ENCODE measurements at places on chromosomes 4 and X.

DNA sequence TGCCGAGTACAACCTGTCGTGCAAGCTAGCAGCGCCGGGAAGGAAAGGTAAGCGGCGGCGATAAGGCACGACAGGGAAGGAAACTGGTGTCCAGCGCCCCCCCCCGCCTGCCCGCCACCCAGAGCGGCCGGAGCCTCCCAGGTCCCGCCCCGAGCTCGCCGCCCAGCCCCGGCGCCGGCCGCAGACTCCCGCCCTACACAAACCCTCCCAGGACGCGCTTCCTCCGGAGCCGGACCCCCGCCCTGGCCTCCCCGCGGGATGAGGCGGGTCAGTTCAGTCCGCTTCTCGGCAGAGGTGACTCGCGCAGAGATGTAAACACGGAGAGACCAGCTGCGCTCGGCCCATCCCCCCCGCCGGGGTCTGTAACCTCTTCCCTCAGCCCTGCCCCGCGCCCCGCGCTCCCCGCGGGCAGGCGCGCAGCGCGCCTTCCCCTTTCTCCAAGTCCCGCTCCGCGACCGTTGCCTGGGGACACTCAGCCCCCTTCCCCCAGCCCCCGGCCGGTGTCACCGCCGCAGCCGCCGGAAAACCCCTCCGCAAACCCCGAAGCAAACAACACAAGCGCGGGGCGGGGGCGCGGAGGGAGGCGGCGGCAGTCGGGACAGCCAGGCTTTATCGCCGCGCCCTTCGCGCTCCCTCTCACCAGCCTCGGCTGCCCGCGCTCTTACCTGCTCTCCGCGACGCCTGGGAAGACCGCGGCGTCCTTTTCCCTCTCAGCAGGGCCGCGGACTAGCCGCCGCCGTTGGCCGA, 543 bp downstream of the ELF2 start:
- DNase-seq: peak; percentile 88

GRCh38 chrX:41029332-41029731, 55.9 kb upstream of the USP9X start:
- no peak for DNase-seq

GRCh38 chrX:154329294-154329693, 33.7 kb downstream of the TKTL1 start:
- DNase-seq: no peak

GRCh38 chrX:5082705-5083104, 1146.0 kb downstream of the NLGN4X start:
- no peak for DNase-seq

DNA sequence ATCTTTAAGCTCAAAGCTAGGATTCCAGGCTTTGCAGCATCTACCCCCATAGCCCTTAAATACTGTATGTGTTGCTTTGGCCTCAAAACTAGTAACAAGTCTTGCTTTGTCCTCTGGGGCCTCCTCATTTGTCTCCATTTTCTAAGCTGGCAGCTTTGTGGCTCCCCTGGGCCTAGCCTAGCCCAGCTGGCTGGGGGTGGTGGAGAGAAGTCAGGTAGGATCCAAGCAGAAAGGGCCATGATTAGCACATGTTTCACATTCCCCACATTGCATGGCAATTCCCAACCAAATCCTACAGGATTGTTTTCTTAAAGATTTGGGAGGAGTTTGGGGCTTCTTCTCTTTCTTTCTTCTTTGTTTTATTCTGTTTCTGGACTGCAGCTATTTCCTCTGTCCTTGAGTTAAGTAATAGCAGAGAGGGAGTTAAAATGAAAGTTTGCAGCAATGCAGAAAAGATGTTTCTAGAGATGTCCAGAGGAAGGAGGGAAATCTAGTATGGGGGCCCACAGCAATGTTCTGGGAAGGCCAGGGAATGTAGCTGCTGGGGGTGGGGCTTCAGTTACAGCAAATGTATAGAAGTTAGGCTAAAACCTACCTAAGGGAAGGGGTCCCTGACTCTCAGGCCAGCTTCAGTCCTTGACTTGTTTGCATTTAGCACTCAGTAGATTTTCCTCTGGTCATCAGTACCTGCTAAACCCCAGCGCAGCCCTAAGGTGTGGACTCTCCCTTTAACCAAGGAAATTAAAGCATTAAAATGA, 92.1 kb downstream of the SHROOM4 start:
- DNase-seq: no peak

GRCh38 chr4:40227284-40227683, 30.5 kb downstream of the RHOH start:
- DNase-seq: no peak

GRCh38 chrX:105006103-105006502, 214.4 kb downstream of the TEX13A start:
- DNase-seq: no peak

DNA sequence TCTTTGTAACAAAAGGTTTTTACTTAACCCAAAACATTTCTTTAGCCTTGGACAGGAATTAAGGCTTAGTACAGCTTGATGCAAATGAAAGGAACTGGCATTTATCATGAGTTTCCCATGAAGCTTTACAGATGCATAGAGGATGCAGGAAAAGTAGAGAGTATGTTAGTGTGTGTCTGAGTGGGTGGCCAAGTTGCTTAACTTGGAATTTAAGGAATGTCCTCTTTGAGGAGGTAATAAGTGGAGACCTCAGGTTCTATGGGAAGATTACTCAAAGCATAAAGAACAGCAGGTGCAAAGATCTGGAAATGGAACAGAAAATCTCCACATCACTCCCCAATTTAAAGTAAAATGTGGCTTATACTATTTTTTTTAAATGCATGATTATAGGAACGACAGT, 457.9 kb downstream of the KCNIP4 start:
- no peak for DNase-seq

DNA sequence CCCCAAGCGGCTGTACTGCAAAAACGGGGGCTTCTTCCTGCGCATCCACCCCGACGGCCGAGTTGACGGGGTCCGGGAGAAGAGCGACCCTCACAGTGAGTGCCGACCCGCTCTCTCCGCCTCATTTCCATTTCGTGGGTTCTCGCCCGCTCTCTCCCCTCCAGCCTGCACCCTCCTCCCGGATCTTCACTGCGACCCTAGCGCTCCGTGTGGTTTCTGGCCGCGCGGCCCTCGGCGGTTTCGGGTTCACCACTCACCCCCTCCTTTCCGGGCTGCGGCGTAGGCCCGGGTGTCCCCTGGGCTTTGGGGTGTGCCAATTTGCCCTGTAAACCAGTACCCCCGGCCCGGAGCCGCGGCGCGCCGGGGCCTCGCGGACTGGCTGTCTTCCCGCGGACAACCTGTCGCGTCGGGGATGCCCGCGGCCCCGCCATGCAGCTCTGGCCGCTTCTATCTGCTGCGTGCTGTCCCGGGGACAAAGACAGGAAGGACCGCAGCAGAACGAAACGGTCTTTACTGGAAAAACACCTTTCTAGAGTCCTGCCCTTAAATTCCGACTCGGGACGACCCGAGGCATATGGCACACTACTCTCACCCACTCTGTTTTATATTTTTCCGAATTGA, 737 bp downstream of the FGF2 start:
- DNase-seq: peak; percentile 78

GRCh38 chr4:90444904-90445303, 317.7 kb downstream of the CCSER1 start:
- no peak for DNase-seq

DNA sequence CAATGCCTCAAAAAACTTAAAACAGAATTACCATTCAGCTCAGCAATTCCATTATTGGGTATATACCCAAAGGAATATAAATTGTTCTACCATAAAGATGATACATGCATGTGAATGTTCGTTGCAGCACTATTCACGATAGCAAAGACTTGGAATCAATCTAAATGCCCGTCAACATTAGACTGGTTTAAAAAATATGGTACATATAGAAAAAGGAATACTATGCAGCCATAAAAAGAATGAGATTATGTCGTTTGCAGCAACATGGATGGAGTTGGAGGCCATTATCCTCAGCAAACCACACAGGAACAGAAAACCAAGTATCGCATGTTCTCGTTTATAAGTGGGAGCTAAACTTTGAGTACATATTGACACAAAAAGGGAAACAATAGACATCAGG, 10.9 kb upstream of the SYNPO2 start:
- no peak for DNase-seq

DNA sequence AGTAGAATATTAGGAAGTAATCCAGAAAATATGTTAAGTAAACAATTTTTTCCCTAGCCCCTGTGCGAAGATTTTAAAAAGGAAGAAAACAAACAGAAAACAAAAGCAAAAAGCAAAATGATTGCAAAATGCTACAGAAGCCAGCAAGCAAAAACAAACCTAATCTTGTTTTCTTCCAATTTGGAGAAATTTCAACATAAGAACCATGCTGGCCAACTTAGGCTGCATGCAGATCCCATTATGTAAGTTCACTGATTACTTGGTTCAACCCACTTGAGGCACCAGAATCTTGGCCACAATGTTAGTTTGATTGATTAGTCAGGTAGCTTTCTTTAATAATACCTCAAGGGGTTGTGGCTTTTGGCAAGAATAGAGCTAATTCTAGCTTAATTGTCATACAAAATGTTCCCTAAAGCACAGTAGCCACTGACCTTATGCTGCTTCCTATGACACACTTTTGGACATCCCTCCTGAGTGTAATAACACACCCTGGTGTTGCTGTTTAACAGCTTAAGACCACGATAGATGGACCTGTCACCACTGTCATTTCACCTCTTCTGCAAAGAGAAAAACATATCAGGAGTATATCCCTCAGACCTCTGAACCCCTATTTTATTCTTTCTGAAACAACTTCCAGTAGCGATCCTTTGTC, 2342.1 kb downstream of the PCDH7 start:
- peak; percentile 63 for DNase-seq

- DNase-seq: peak; percentile 7
Measured at GRCh38 chrX:139720136-139720535, 12.2 kb upstream of the MCF2 start.

DNA sequence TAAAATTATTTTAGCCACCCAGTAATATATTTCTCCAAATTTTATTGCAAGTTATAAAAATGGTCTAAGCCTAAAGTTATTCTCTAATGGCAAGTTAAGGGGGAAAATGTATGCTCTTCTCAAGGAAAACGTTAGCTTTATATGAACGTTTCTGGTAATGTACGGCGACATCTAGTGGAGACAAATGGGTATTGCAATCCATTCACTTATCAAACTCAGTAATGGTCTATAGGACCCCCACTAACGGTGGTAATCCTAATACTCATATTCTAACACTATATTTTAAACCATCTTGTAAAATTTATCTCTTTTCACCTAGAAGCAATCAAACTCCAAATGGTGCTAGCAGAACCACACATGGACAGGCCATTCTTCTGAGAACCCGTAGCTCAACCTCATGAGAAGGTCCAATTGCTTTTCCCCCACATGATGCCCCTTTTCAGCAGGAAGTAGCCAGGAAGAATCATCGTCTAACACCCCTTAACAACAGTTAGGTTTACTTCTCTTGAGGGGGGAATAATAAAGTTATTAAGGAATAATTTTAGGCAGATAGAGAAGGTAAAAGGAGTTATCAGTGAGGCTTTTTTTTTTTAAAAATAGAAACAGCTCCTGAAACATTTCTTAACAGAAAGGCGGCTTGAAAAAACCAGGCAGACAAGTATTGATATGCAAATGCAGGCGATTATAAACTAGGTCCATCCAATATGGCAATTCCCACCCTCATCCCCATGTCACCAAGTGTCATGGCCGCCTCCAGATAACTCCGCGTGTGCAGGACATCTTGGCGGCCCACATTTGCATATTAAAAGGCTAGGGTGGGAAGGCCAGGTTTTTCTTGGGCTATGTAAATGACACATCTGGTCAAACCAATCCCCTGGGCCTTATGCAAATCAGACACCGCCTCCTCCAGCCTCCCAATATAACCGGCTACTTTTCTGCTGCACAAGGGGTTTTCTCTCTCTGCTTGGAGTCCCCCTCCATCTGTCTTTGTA, 35.0 kb downstream of the NUDT11 start:
- peak; percentile 65 for DNase-seq

- no peak for DNase-seq
Measured at GRCh38 chrX:40090050-40090804, 7.5 kb downstream of the BCOR start.

- no peak for DNase-seq
Measured at GRCh38 chrX:68754406-68754805, 74.4 kb upstream of the EFNB1 start.

DNA sequence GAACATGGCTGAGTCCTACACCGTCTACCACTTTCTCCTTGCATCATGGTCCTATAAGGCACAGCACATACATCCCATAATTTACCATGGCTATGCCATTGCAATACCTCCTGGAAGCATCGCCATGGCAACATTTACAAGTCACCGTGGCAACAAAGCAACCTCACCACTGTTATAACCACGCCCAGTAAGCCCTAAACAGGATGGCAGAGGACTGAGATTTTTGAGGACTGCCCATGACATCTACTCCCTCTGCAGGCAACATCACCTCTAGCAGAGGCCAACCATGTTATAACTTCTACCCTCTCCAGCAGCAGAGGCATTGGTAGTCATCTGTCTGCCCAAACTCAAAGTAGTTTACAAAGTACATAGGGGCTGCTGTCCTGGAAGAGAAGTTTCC, 29.7 kb downstream of the BCOR start:
- no peak for DNase-seq

DNA sequence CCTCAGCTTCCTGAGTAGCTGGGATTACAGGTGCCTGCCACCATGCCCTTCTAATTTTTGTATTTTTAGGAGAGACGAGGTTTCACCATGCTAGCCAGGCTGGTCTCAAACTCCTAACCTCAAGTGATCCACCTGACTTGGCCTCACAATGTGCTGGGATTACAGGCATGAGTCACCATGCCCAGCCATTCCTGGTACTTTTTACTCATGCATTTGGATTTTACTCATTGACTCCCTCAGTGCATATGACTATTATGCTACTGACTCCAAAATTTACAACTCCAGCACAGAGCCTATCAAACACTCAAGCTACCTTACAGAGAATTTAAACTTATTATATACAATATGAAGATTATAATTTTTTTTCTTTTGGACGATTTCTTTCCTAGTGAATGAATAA, 199.9 kb downstream of the CXXC4 start:
- no peak for DNase-seq

GRCh38 chr4:139794158-139794954, 128.7 kb downstream of the MGST2 start:
- DNase-seq: peak; percentile 88

DNA sequence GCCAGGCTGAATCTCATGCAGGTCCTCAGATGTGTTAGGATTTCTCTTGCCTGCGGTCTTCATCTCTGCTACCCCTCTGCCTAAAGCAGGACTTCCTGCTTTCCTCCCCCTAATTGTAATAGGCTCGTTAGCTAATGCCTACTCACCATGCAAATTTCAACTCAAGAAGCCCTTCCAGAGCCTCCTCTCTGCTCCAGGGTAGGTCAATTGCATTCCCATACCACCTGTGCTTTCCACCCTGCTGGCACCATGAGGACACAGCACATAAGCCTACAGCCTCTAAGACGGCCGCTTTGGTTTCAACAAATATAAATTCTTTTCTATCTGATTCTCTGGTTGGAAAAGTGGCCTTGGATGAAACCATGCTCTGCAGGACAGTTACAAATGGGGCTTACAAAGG, 93.9 kb downstream of the QDPR start:
- DNase-seq: no peak

DNA sequence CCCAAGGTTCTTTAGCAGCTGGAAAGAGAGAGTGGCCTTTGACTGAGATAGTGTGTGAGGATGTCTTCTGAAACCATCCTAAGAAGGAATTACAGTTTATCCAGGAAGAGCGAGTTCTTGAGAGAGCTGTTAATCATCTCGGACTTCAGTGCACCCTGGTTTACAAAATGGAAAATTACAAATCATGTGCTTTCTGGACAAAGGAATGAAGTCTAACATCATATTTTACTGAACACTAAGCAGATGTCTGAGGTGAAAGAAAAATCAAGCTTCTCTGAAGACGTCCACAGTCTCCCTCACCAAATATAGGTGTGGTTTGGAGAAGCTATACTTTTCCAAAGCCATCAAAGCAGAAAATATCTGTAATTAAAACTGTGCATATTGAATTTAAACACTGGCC, 30.8 kb upstream of the CYP2U1 start:
- DNase-seq: no peak
